ENCODE measurements at places on chromosomes 6 and 20.

DNA sequence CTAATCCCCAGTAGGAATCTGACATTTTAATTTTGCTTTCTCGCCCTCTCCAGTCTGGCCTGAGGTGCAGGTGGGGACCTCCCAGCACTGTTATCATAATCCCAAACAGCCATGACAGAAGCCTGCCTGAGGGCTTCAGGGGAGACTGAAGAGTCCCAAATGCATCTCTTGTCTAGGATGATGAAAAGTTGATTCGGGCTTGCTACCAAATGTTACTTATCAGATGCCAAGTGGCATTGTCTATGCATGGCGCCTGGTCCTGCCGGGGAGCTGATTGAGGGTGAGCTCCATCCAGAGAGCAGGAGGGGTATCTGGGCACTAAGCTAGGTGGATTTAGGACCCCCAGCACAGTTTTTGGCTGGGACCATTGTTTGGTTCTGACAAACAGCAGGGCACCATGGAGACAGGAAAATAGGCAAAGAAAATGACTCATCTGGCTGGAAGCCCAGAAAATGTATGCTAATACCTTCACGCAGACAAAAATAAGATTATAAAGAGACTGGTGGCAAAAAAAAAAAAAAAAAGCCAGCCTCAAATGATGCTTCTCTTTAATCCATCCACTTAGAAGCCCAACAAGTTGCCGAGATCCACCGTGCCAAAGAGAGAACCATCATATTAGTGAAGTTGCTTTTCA is 513.7 kb upstream of the SULF2 start:
- no peak for DNase-seq

DNA sequence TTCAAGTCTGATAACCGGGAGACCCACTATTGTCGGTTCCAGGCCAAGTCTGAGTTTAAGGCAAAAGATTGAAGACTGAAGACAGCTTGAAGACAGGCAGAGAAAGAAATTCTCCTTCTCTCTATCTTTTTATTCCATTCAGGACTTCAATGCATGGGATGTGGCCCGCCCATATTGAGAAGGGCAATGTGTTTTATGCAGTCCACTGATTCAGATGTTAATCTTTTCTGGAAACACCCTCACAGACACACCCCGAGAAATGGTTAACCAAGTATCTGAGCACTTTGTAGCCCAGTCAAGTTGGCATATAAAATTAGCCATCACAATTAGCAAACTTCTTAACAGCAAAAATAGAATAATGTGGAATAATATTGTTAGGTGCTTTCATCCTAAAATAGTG is 75.5 kb upstream of the FABP7 start:
- no peak for DNase-seq

DNA sequence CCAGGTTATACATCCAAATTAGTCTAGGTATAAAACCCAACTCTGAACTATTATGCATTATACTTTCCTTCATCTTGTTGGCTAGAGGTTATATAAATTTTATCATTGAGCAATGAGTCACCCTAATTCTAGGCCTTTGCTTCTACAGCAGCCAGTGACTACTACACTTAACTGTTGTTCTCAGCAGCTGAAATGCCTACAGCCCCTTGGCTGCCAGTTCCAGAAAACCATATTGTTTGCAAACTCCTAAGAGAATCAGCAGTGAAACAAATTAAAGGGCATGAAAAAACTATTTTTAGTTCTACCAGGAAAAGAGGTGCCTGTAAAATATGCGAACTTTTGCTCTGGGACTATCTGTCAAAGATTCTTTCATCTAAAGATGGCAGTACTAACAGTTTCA is 292.8 kb downstream of the FRK start:
- DNase-seq: no peak

DNA sequence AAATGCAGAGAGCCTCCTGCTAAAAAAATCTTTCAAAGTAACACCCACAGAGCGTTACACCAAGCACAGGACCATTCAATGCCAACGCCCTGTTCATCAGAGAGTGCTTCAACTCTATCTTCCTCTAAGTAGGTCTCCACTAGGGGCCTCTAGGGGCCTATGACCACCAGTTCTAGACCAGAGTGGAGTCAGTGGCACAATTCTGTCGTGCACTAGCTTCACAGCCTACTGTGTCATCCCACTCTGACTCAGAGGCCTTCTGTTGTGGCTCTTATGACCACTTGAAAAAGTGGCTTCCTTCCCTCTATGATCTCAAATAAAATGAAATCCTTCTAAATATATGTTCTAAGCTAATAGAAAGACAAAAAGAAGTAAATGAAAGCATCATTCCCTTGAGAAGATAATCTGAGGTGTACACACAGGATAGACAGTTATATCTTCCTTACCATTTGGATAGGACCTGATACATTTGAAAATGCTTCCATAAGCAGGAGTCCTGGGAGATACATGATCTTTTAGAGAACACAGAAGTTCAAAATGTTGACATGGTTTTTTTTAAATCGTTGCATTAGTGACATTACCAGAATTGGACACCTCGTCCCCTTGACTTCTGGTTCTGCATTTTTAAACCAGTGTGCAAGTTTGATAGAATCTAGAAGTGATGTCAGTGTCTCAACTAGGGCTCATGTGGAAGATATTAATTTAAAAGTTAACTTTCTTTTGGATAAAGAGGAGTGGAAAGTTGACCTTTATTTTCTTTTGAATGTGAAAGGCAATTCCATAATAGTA is 151.9 kb downstream of the SH3BGRL2 start:
- DNase-seq: no peak

DNA sequence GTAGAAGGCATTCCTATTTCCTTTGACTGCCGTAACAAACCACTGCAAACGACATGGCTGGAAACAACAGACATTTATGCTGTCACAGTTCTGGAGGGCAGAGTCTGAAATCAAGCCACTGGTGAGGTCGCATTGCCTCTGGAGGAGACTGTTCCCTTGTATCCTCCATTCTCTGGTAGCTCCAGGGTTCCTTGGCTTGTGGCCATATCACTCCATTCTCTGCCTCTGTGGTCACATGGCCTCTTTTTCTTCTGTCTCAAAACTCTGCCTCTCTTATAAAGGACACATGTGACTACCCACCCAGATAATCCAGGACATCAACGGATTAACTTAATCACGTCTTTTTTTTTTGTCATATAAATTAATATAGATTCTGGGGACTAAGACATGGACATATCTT is 84.4 kb downstream of the LYRM2 start:
- DNase-seq: no peak

GRCh38 chr6:39137245-39137644 is 22.3 kb upstream of the SAYSD1 start:
- no peak for DNase-seq

- DNase-seq: no peak
Measured at GRCh38 chr6:36098920-36099647, 31.2 kb upstream of the MAPK13 start.

- DNase-seq: no peak
Measured at GRCh38 chr6:3208098-3208774, 19.2 kb downstream of the TUBB2B start.

DNA sequence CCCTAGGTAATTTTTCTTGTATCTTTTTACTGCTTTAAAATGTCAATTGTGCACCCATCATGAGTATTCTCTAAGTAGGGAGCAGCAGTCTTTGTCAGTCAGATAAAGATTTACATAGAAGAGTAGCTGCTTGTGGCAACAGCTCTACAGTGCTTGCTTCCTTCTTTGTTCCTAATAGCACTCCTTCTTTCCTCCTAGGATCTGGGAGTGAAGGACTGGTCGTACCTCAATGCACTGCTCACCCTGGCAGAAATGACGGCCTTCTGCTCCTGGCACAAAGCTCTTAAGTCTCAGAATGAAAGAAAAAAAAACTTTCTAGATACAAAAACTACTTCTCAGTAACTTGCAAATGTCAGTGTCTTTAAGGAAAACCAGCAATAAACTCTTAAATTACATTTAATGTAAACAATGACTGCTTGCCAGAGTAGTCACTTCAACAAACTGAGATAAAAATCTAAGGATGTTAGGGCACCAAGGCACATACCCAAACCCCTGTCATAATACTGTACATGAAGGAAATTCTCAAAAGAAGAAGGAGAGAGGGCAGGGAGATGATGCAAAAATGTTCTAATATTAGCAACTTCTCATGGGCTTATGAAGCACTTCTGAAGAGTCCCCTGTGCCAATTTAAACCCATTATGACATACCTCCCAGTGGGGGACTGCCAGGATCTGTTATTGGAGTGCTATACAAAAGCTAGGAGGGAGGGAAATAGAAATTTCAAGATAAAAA is 34.0 kb downstream of the NCOA6 start:
- DNase-seq: no peak

DNA sequence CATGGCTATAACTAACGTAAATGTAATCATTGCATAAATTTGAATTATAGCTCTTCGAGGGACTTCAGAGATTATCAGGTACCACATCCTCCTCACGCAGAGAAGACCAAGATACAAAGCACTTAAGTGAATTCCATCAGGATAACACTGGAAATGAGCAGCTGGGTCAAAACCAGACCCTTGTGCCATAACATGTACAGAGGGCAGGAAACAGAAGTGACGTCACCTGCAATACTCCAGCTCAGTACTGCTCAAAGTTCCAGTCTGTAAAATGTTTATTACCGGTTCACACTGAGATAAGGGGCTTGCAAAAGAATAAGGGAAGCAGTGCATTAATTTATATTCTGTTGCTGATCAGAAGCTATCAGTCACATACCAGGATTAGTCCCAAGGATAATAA is 45.8 kb downstream of the RGS17 start:
- no peak for DNase-seq

- no peak for DNase-seq
Measured at GRCh38 chr20:44643596-44644229, 7.8 kb downstream of the ADA start.

DNA sequence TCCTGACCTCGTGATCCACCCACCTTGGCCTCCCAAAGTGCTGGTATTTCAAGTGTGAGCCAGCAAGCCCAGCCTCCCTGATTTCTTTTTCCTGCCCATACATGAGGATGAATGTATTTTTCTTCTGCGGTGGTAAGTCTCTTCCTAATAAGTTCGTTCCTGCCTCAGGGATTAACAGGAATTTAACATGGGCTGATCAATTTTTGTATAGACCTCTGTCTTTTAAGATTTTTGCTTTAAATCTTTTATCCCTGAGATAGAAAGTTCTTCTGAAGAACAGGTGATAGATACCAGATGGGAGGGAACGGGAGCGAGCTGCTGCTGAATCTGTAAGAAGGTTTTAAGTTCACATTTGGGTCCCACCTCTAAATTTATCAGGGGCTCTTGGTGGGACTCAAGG is 7.0 kb upstream of the ZNFX1 start:
- DNase-seq: no peak

- DNase-seq: peak; percentile 11
Measured at GRCh38 chr6:36384095-36384494, 3.4 kb downstream of the ETV7 start.

GRCh38 chr6:127484212-127484863 is 25.1 kb upstream of the KIAA0408 start:
- DNase-seq: no peak

DNA sequence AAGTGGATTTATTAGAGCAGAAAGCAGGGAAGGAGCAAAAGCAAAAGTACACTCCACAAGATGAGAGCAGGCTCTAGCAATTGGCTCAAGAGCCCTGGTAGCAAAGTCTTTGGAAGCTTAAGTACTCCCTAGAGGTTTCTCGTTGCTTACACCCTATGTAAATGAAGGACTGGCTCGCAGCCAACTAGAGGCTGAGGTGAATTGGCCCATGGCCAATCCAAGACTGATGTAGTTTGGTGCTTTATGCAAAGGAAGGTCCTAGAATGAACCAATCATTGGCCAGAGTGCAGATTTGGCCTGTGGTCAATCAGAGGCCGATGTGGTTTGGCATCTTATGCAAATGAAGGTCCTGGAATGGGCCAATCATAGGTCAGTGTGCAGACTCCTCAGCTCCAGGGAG is 191.3 kb upstream of the ARID1B start:
- no peak for DNase-seq

DNA sequence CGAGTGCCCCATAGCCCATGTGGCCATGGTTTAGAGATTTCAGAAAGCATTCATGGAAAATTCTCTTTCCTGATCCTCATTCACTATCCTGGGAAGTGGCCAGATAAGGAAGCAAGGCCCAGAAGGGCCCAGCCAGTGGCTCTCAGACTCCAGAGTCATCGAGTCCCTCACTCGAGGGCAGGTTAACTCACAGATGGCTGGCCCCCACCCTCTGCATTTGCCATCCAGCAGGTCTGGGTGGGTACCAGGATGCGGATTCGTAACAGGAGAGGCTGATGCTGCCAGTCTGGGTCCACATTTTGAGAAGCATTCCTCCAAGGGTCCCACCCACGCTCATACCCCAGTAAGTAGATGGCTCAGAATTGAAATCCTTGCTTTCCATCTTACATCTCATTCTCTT is 3.8 kb upstream of the SSTR4 start:
- DNase-seq: no peak

GRCh38 chr6:166625356-166625755 is 1.7 kb downstream of the RPS6KA2 start:
- no peak for DNase-seq

GRCh38 chr6:151236668-151237401 is 2.9 kb upstream of the AKAP12 start:
- no peak for DNase-seq

- no peak for DNase-seq
Measured at GRCh38 chr6:25056130-25056529, 120.4 kb upstream of the RIPOR2 start.

DNA sequence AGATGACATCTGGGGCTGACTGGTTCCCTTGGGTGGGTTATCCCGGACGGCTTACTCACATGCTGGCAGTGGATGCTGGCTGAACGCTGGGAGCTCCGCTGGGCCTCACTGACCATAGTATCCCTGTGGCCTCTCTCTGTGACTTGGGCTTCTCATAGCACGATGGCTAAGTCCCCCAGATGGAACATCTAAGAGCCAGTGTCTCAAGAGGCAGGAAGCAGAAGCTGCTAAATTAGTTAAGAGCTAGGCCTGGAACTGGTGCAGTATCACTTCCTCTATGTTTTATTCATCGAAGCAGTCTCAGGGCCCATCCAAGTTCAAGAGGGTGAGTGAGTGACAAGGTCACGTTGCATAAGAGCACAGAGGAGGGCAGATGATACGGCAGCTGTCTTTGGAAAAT is 116.5 kb upstream of the LAMP5 start:
- DNase-seq: no peak

- DNase-seq: peak; percentile 67
Measured at GRCh38 chr6:170207586-170208181, 83.2 kb downstream of the DLL1 start.

DNA sequence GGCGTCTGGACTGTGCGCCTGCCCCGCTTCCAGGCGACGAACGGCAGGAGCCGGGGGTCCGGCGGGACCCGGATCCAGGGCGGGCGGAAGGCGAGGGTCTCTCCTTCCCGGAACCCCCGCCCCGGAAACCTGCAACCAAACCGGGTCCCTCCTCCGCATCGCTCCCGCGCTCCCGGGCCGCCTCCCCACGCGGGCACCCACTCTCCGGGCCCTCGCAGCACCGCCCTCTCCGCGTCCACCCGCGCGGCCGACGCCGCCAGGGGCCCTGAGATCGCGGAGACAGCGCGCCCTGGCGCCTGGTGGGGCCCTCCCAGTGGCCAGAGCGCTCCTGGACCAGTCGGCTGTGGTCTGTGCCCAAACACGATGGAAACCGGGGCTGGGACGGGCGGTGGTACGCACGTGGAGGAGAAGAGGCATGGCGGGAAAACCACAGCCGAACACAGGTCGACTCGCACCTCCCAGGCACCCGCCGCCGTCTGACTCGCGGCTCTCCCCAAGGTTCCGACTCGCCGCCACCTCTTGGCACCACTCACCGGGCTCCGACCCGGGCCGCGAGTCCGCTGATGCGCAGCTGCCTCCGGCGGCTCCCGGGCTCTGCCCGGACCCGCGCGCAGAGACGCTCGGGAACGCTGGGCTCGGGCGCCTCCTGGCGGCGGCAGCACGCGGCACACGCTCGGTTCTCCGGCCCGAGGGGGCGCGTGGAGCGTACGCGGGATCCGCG is 7.9 kb downstream of the NKX2-2 start:
- no peak for DNase-seq
